Activated CD4-positive, alpha-beta T cell treated with anti-CD3 and anti-CD28 coated beads, Interleukin-2, amount 10 ng/mL, durations not matched to agents 7 days and 5 days (primary cell): ENCODE measurements at places on chromosomes 3 and 15. TPM values are rescaled to one million over a fixed set of nuclear protein-coding genes. Genes with fewer than 3 reads are reported as not detected.

The GOLGA8Q gene
- 1.6 TPM for total RNA-seq

The RPL39L gene
- total RNA-seq = 18.4 TPM

The SYNPR gene
- total RNA-seq = not detected

The ADCY5 gene
- not detected for total RNA-seq

The EPHB1 gene
- total RNA-seq = 1.8 TPM

The CHP1 gene
- 61.1 TPM for total RNA-seq

The SLC6A1 gene
- total RNA-seq = not detected

The ADGRG7 gene
- total RNA-seq = not detected

The PLXND1 gene
- total RNA-seq = 1.2 TPM

The GUCA1C gene
- not detected for total RNA-seq

DNA sequence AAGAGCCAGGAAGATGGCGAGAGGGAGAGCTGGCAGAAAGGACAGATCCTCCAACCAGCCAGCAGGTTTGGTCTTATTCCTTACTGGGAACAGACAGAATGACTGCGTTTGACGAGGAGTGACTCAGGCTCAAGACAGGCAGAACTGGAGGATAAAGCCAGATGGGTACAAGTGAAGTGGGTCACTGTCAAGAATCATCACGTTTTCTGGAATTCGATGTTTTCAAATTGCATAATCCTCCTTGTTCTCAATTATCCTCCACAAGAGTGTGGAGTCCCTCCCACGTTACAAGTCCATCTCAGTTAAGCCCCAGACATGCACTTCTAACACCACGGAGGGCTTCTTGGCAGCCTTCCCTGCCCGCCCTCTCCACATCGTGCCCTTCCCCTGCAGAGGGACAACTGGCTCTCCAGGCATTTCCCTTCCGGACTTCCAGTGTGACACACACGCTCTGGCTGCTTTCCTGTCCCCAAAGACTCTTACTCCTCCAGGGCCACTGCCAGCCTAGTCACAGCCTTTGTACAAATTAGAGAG lies 183.1 kb downstream of the CHST2 start:
- DNase-seq = no peak

DNA sequence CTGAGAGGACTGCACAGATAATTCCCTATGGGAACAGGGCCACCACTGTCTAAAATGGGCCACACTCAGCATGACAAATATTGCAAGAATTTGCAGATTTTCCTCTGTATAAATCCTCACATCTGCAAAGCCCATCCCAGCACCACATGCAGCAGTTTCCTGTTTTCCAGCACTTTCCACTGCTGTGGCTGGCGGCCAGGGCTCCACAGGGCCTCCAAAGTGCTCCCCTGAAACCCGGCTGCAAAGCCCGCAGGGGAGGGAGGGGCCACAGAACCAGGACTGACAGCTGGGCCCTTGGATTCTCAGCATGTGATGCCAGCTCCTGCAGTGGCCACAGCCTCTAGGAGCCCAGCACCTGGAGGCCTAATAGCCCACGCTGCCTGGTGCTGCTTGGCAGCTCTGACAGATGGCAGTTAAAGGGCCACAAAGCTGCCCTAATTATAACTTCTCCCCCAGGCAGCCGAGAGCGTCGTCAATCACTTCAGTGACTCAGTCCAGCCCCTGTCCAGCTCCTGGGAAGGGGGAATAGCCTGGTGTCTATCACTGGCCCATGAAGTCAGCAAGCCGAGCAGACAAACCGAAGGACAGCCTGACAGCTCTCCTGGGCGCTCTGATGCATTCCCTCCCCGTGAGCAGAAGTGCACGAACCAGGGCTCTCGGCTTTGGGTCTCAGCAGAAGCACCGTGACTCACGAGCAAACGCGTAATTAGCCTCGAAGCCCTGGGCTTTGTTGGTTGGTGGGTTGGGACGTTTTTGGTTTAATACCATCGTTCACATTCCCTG lies 4.7 kb downstream of the LRRC15 start:
- no peak for DNase-seq

GRCh38 chr3:148333091-148333490 lies 364.6 kb upstream of the AGTR1 start:
- DNase-seq = no peak

- DNase-seq = peak; percentile 97
Observed at GRCh38 chr15:100596792-100597191, 5.2 kb downstream of the LINS1 start.

- DNase-seq = no peak
Observed at GRCh38 chr15:34893967-34894366, 75.6 kb downstream of the AQR start.

DNA sequence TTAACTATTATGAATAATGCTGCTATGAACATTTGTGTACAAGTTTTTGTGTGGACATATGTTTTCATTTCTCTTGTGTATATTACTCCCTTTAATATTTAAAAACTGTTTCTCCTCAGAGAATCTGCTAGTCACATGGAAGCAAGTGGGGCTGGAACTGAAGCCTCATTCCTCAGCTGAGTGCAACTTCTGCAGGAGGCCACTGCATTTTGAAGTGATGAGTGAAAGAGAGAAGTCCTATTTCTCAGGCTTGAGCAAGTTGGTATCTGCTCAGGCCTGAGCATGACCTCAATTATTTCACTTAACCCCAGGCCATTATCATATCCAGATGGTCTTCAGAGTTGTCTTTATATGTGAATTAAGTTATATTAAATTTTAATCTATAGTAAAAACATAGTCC lies 11.5 kb downstream of the TLR9 start:
- DNase-seq = no peak

DNA sequence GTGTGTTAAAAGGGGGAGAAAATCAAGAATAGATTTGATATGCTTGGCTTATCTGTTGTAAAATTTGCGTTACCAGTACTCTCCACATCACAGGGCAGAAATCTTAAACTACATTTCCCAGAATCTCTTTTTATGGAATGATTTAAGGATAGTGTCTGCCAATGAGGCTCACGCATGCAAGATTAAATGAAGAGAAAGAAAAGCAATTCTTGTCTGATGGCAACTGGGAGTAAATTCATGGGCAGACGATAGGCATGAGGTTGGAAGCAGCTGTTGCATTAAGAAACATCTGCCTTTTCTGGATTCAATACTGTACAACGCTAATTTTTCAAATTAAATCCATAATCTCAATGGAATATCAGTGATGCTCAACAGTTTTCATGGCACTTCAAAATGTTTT lies 27.2 kb upstream of the ANKRD28 start:
- no peak for DNase-seq

DNA sequence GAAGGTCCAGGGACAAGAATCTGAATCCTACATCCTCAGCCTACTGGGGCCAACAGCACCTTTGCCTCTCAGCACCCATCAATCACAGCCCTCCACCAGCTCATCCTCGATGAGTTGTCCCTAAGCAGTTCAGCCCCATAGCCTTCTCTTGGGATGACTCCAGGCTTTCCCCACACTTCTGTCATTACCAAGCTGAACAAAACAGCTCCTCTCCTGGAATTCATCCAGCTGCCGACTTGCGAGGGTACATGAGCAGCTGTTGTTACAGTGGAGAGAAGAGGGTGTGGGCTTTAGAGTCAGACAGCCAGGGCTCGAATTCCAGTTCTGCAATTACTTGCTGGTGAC lies 69.0 kb upstream of the THBS1 start:
- DNase-seq = no peak

GRCh38 chr15:23823508-23823907 lies 136.4 kb upstream of the NDN start:
- DNase-seq = no peak

- no peak for DNase-seq
Observed at GRCh38 chr3:187036394-187036793, 102.9 kb downstream of the RPL39L start.

DNA sequence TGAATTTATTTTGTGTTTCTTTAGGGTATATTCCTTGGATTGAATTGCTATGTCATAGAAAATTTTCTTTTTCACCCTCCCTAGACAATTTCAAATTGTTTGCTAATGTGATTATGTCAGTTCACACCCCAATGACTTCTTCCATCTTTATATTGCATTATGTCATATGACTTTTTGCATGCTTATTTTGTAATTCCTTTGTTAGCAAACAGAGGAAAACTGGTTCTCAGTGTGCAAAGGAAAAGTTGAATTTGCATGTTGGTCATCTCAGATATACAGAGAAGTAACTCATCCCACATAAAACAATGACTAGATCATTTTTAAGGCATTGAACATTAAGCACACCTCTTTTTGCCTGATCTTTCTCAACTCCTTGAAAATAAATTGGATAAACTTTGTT lies 3.3 kb upstream of the RNF13 start:
- DNase-seq = no peak

- DNase-seq = no peak
Observed at GRCh38 chr3:137992592-137992991, 17.4 kb upstream of the CLDN18 start.

GRCh38 chr3:171832989-171833388 lies 10.2 kb upstream of the TMEM212 start:
- no peak for DNase-seq

DNA sequence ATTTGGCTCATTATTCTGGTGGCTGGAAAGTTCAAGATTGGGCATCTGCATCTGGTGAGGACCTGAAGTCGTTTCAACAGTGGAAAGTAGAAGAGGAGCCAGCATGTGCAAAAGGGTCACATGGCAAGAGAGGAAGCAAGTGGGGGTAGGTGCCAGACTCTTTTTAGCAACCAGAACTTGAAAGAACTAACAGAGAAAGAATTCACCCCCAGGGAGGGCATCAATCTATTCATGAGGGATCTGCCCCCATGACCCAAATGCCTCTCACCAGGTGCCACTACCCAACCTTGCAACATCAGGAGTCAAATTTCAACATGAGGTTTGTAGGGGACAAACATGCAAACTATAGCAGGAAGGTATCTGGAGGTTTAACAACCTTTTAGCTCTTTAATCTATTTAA lies 10.3 kb upstream of the RYK start:
- no peak for DNase-seq

DNA sequence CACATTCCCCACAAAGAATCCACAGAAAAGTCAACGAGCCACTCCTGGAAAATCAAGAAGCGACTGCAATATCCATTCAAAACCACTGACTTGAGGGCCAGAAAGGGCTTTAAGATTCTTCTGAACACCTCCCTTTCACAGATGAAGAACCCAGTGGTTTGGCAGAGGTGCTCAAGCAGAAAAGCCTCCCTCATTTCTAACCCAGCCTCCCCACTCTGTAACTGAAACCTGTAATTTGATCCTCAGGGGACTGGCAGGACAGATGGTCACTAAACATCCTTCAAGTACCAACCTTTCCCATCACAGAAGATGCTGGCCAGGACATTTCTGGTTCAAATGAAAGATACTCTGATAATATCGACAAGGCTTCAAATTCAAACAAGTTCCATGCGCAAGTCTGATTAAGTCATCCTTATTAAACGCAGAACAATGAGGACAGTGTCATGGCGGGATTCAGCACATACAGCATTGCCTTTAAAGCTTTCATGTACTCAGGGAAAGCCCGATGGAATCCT lies 5.5 kb downstream of the SEMA5B start:
- no peak for DNase-seq

GRCh38 chr3:115657168-115657567 lies 33.9 kb downstream of the GAP43 start:
- DNase-seq = no peak

DNA sequence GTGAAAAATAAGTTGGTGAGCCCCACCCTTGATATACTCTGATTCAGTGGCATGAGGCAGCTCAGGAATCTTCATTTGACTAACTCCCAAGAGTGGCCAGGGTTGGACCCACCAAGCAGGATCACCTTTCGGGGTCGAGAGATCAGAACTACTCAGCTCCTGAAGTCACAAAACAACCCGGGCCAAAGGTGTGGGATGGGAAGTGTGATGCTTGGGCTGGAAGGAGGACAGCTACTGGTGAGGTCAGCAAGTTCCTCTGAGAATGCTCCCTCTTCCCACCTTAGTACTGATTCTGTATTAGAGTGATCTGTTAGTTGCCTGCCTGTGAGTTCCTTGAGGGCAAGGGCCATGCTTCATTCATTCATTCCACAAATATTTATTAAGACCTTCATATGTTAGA lies 15.1 kb downstream of the ESYT3 start:
- DNase-seq = no peak

DNA sequence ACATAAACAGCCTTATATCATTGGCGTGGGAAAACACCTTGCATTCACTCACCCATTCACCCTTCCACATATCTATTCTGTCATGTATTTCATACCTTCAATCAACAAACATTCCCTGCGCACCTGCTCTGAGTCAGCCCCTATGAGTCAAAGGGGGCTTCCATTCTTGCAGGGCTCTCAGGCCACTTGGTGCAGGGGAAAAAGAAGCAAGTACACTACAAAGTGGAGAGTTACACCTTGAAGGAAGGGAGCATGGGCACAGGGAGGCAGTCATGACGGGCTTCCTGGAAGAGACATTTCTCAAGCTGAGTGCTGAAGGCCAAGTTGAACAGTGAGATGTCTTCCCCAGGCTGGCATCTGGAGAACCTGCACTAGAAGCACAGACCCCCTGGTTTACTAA lies 4.6 kb upstream of the AMOTL2 start:
- DNase-seq = no peak

DNA sequence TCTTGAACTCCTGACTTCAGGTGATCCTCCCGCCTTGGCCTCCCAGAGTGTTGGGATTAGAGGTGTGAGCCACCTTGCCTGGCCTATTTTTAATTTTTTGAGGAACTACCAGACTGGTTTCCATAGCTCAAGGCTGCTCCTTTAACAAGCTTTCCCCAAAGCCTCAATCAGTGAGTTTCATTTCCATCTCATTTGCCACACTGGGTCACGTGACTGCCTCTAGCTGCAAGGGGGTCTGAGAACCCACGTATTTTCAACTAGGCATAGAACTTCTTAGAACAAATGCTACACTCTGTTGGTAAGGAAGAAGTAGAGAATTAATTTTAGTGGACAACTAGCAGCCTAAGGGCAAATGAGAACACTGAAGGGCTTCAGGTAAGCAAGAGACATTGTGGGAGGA lies 3.1 kb upstream of the CD276 start:
- no peak for DNase-seq

DNA sequence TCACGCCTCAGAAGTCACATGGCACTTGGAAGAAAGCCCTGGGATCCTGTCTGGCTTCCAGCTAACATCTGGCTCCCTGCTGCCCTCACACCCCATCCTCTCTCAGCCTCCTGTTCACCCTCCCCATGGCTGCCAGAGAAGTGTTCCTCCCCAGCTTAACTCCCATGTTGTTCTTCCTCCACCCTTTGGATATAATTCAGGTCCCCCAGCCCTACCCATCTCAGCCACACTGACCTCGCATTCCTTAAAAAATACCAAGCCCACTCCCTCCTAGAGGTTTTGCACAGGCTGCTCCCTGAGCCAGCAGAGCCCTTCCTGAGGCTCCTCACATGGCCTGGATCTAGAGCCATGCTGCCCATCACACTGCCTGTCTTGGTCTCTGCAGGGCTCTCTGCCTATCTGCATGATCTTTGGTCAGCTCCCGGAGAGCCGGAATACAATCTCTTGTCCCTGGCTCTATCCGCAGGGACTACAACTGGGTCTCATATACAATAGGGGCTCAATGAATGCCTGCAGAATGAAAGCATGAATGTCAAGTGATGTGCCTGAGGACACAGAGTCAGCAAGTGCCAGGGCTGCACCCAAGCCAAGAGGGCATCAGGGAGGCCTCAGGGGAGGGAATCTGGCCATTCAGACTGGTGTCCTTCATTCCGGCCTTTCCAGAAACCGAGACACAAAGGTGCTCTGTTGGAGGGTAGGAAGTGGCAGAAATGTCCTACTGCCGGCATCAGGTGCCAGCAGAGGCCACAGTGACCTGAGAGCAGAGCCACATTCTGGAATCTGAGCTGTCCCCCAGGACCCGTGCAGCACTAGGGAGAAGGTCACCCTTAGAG lies 3.8 kb upstream of the TKT start:
- DNase-seq = no peak
